ENCODE measurements at places on chromosomes 7 and 10.

GRCh38 chr7:127047521-127047920, 205.2 kb downstream of the GRM8 start:
- no peak for DNase-seq

DNA sequence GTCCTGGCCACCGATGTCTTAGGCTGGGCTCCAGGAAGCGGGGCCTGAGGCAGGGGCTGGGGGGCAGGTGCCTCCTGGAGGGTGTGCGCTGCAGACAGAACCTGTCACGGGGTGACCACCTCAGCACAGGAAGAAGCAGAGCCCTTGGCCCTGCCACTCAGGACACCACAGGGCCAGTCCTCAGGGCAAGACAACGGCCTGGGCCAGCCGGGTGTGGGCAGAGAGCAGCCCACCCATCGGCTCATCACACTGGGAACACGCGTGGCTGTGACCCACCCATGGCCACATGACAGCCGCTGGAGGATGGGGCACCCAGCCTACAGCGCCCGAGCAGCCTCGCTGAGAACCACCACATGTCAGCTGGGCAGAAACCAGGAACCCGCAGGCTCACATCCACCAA, 5.9 kb upstream of the DIP2C start:
- DNase-seq: no peak

GRCh38 chr10:83543691-83544462, 595.4 kb upstream of the GHITM start:
- no peak for DNase-seq

DNA sequence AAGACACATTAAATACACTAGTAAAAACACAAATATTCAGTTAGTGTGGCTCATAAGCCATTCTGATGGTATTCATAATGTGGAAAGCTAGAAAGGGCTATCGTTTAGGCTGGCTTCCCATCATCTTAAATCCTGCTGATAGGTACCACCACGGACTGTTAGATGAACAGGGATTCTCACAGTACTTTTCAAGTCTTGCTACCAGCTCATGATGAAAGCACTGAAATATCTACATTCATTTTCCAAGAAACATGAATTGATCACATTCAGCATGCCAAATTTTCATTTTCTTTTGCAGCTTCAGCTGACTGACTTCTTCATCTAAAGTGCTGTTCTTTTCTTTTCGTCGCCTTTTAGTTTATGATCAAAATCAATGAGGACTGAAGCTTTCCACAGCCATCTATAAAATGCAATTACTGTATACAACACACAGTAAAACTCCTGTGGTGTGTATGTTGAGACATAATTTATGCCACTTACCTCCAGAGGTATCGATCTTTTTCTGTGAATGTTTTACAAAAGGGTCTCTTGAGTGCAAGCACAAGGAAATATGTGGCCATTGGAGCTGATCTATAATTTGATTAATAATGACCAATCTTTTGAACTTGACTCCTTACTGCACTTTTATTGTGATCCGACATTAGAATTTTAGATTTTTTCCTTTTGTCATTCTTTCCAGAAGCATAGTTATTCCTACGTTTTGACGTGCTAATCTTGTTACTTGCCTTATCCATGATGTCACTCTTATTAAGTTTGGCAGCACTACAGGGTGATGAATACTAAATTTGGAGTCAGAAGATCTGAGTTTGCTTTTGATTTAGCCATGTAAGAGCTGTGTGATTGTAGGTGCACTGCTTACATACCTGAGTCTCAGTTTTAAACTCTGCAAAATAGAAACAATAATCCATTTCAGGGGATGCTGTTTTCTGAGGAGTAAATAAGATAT, 58.4 kb downstream of the NXPH1 start:
- DNase-seq: no peak

- no peak for DNase-seq
These were observed 2.9 kb downstream of the ZNF511 start for GRCh38 chr10:133311570-133311969.

GRCh38 chr10:5844345-5845055, 31.3 kb upstream of the GDI2 start:
- DNase-seq: no peak

DNA sequence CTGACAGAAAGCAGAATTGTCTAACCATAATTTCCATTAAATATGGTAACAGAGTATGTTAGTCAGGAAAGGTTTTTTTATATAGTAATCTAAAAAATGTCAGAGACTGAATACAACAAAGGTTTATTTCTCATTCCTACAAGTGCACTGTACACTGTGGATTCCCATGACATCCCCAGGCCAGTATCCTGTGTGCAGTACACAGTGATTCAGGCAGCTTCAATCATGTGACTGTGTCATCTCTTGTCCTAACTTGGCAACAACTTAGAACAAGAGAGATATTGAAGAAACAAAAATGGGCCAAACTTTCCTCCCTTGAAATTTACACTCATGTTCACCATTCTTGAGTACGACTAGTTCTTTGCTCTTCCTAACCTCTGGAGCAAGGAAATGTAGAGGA, 189.8 kb upstream of the SEMA3A start:
- DNase-seq: no peak

- no peak for DNase-seq
These were observed 622.4 kb downstream of the NRG3 start for GRCh38 chr10:82497439-82497838.

DNA sequence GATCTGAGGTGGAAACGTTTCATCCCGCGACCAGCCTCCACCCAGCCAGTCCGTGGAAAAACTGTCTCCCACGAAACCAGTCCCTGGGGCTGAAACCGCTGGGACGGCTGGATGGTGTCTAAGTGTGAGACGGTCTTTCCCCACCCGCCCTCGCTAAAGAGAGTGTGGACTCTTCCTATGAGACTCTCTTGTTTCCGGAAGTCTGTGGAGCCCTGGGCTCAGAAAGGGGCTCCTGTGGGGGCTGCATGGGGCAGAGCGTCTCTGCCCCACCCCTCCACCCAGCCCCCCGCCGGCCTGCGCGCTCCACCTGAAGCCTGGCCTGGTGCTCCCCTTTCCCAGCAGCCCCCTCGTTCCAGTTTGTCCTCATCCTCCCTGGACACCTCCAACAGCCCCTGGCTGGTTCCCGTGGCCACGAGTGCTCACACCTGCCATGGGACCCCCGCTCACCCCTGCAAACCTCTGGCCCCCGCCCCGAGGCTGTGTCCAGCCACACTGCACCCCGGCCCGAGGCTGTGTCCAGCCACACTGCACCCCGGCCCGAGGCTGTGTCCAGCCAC, 28.7 kb downstream of the CFAP46 start:
- DNase-seq: no peak

Measured in SK-N-SH (cell line).